Memory B cell (primary cell): ENCODE measurements at places on chromosomes 1 and 21.

DNA sequence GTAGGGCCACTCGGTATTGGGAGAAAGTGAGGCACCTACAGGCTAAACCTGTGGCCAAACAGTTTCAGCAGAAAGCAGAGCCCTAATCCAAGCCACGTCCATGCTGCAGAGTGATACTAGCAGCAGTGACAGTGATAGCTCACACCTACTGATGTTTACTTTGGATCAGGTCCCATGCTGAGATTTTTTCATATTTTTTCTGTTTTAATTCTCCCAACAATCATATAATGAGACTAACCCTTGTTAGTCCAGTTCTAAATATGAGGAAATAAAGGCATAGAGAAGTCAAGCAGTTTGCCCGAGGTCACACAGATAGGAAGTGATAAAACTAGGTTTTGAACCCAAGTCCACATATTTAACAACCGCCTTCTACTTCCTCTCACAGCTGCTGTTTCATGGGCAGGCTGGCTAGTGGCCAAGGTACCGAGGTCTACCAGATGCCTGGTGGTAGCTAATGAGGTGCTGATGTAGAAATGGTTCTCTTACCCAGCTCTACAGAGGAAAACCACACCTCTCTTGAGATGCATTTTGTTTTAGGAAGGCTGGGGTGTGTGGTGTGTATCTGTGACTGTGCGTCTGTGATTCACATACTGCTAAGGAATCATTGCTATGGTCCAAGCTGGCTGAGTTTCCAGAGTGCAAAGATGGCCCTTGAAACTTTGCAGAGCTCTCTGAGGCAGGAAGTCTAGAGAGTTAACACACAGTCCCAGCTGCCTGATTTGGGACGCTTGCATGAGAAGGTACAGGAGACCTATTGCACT, 80.3 kb upstream of the ARTN start:
- DNase-seq = no peak

DNA sequence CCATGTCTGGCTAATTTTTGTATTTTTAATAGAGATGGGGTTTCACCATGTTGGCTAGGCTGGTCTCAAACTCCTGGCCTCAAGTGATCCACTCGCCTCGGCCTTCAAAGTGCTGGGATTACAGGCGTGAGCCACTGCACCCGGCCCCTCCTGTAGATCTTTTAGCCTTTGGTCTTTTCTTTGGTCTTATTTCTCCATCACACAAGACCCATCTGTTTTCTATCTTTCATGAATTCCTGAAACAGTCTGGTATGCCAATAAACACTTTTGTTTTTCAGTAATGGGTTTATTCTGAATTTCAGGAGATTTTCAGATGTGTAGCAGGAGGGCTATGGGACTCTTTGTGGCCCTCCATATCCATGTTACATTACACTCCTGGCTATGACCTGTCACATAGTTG, 23.2 kb downstream of the ERRFI1 start:
- no peak for DNase-seq

GRCh38 chr1:198837278-198838021, 198.6 kb downstream of the PTPRC start:
- no peak for DNase-seq

- DNase-seq = no peak
Measured at GRCh38 chr1:191641420-191642260, 516.6 kb upstream of the RGS18 start.

DNA sequence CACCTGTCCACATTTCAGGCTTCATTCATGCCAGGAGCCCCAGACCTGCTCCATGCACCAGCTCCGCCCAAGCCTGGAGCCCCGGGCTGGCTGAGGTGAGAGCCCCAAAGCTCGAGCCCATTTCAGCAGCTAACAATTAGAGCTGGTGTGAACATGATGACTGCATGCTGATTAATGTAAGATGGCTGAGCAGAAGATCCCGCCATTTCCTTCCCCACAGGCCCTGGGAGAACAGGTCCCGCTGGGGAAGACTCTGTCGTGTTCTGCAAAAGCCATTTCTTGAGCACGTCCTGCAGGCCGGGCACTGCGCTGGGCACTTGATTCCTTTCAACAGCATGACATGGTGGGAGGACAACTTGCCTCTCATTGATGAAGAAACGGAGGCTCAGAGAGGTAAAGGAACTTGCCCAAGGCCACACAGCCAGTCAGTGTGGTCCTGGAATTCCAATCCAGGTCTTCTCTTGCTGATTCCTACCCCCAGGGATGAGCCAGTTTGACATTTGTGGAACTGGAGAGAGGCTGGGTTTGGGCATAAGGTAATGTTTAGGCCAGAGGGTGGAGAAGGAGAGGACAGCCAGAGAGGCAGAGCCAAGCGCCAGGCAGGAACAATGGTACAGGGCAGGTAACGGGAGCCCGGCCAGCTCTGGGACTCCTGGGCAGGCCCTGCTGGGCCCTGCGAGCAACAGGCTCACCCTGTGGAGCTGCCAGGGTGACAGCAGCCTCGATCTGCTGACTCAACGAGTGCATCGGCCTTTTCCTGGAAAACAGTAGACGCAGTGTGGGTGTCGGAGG, 28.1 kb upstream of the EPHA2 start:
- DNase-seq = no peak

- DNase-seq = no peak
Measured at GRCh38 chr1:53123453-53124140, 18.8 kb downstream of the SLC1A7 start.

DNA sequence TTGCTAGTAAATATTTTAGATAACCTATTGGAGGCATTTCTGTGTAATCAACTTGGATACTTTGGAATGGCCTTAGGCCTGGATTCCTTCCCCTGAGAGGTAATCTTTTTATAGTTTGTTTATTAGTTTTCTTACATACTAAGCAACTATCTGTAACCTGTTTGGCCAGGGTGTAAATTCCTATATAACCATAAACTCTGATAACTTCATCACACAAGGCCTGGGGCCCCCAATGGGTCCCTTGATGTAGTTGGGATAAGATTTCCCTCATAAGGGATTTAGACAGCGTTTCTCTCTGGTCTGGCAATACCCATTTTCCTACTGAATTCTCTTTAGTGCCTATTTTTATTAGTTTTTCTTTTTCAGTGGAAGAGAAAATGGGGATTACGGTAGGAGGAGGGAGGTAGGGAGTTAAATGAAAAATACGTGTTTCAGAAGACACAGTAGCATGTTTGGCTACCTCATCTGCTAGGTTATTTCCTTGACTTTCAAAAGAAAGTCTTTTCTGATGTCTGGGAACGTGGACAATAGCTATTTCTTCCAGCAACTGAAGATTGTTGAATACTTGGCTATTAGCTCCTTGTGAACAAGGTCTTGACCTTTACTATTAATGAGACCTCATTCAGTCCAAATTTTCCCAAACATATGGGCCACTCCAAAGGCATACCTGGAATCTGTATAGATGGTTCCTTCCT, 7.4 kb upstream of the AADACL3 start:
- DNase-seq = no peak

DNA sequence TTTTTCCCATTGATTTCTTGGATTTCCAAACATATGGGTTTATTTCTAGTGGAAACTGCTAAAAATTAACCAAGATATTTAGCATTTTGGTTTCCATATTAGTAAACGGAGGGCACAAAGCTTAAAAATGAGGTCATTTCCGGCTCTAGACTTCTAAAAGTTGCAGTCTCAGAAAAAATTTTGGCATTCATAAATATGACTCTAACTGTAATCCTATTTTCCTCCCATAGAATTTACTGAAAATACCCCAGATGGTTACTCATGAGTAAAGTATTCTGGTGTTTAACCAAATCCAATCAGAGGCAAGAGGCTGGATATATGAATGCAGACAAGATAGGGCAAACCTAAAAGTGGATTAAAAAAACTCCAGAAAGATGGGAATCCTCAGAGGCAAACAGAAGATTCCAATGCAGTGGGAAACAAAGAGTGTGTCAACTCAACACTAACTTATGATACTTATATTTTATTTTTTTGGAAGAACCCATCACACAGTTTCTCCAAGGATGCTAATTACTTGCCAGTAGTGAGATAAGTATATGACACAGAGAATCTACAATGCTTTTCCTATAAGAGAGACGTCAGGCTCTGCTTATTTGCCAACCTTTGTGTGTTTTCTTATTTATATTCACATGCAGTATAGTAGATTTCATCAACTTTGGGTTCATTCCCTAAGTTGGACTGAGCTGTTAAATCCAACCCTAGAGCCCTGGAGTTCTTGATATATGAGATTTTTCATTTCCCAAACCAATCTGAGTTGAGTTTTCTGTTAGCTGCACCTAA, 90.1 kb upstream of the BCL10 start:
- no peak for DNase-seq

DNA sequence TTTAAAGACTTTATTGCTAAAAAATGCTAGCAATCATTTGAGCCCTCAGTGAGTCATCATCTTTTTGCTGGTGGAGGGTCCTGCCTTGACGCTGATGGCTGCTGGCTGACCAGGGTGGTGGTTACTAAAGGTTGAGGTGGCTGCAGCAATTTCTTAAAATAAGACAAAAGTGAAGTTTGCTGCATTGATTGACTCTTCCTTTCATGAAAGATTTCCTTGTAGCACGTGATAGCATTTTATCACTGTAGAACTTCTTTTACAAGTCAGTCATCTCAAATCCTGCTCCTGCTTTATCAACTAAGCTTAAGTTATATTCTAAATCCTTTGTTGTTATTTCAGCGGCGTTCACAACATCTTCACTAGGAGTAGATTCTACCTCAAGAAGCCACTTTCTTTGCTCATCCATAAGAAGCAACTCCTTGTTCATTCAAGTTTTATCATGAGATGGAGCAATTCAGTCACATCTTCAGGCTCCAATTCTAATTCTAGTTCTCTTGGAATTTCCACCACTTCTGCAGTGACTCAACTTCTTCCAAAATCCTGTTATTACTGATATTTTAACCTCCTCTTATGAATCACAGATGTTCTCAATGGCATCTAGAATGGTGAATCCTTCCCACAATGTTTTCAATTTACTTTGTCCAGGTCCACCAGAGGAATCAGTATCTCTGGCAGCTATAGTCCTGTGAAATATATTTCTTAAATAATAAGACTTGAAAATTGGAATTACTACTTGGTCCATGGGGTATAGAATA, 17.6 kb upstream of the RGS1 start:
- DNase-seq = no peak

DNA sequence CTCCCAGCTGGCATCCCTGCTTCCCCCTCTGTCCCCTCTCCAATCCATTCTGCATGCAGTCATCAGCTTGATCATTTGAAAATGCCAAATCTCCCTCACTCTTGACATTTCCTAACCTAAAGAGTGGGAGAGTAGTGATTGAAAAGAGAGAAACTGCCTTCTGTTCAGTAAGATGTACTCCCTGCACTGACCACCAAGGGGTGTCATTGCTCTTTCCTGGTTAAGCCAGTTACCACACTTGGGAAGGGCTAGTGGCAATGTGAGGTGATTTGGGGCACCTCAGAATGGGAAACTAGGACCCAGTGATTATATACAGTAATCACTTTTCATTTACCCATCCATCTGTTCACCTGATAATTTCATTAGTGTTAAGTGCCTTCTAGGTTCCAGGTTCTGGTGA, 6.9 kb upstream of the TMEM269 start:
- no peak for DNase-seq

DNA sequence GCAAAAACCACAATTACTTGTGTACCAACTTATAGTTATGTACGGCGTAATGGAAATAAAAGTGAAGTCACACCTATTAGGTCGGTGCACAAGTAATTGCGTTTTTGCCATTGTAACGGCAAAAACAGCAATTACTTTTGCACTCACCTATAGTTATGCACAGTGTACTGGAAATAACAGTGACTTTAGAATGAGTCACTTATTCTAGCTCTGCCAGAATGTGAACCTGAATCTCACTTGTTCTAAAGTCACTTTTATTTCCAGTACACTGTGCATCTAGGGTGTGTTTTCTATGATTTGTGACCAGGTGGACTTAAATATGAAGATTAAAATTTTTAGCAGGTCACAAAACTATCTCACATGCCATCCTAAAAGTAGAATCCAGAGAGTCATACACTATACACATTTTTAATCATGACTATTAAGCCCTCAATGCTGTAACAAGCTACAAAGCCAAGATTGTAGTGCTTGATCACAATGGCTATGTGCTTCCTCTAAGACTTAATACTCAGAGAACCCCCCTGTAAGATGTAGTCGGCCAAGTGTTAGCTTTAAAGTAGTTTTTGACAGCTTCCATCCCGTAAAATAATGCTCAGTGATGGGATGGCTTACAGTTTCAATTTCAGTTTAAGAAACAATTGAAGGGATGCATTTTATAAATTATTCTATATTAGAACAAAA, 218.8 kb downstream of the NEGR1 start:
- DNase-seq = no peak
